ENCODE measurements at places on chromosomes 12 and 14.

GRCh38 chr12:18160901-18161300, 70.9 kb upstream of the RERGL start:
- DNase-seq = no peak

GRCh38 chr12:116358893-116359761, 81.6 kb upstream of the MED13L start:
- DNase-seq = peak; percentile 86

- DNase-seq = no peak
Measured at GRCh38 chr14:53218161-53218560, 65.0 kb upstream of the DDHD1 start.

GRCh38 chr12:63869656-63870055, 25.2 kb downstream of the SRGAP1 start:
- DNase-seq = no peak

- no peak for DNase-seq
Measured at GRCh38 chr14:82445810-82446570, 912.3 kb upstream of the SEL1L start.

DNA sequence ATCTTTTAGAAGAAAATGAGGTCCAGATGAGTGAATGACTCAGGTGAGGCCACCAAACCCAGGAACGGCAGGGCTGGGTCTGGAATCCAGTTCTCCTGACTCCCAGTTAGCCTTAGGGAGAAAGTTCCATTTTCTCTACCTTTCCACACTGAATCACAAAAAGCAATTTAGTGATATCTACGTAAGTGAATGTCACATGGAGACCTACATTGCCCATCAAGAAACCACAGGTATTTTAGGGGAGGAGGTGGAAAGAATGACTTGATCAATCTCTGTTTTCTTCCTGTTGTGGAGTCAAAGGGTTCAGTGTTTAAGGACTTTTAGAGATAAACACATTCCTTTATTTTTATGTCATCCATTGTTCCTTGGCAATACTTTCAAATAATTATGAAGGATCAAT, 106.9 kb upstream of the PTPRB start:
- DNase-seq = no peak

DNA sequence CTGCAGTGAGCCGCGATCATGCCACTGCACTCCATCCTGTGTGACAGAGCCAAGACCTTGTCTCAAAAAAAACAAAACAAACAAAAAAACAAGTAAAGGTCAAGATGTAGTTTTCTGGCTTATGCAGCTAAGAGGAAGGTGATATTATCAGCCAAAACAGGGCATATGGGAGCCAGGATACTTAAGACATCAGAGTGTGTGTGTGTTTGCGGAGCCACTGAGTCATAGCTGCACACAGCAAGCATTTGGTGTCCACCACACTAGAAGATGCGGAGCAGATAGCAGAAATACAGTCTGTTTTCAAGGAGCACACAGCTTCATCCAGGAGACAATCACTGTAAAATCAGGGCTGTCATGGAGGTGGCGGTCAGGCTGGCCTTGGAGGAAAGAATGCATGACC, 72.6 kb upstream of the REP15 start:
- DNase-seq = no peak

DNA sequence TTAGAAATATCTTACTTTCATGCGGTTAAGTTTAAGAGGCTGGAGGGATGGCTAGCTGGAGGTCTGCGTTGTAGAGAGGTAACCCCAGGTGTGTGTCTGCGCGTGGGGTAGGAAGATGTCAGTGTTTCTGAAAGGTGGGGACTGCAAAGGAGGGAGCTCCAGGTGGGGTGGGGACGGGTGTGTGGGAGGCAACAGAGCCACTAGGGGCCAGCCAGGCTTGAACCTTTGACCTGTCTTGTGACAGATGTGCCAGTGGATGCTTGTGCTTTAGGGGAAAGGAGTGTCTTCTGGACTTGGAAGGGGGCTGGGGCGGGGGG, 841 bp downstream of the GLI1 start:
- DNase-seq = no peak

DNA sequence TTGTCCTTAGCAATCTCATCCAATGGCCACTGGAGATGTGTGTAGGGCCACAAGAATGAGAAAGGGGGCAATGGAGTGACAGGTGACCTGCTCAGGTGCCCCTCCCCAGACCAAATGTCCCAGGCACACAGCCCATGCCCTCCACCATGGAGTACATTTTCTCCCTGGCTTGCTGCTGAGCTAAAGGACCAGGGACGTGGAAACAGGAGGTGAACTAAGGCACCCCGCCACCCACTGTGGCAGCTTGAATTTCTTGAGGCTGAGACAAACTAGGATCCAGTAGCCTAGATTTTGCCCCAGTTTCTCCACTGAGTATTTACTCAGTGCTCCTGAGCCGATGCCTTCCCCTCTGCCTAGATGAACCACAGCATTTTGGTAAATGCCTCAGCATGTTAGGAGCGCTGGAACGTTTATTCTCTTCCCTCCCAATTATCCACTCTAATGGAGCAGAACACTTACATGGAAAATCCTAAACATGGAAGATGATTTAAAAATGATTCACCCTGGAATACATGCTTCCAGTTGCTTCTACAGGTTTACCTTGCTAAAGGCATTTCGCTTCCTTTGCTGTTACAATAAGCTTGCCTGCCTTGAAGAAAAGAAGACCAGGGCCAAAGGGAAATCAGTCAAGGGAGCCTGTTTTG, 198.0 kb downstream of the ZFP36L1 start:
- DNase-seq = no peak

- DNase-seq = peak; percentile 46
Measured at GRCh38 chr14:104680806-104681688, 8.4 kb upstream of the INF2 start.

DNA sequence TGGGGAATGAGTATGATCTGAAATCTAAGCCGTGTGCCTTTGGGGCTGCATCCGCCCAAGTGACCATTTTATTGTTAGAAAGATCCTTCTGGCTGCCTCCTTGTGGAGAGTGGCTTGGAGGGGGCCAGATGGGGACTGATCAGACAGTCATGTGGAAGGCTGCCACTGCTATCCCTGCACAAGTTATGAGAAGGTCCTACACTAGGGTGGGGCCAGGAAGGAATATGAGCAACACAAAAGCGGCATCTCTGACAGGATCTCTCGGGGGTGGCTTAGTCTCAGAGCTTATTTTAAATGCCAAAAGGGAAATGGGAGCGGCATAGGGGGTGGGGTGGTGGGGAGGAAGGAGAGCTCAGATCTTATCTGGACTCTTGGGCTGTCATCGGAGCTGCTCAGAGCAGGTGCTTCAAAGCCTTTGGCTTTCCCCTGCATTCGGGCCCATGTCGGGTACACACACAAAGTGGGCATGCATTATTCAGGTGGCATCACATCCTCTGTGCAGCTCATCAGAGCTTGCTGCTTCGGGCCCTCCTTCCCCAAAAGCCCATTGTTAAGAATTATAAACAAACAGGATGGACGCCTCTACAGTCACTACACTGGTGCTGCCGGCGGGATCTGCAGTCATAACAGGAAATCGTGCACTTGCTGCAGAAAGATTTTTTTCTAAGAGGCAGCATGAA, 805.4 kb downstream of the VRK1 start:
- DNase-seq = no peak

DNA sequence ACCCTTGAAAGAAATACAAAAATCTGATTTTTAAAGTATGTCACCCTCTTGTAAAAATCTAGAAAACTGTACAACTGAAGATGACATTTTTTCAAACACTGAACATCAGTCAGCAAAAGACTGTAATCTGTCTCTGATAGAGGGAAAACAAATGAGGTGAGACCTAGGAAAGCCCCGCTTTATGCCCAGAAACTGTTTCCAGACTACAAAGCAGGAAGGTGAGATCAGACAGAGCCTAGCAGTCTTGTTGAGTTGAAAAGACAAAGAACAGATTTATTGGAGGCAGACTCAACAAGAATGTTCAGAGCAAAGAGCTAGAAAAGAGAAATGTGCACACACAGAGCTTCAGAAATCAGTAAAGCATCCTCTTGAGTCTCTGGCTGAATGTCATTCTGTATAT, 873.6 kb downstream of the LRFN5 start:
- no peak for DNase-seq

DNA sequence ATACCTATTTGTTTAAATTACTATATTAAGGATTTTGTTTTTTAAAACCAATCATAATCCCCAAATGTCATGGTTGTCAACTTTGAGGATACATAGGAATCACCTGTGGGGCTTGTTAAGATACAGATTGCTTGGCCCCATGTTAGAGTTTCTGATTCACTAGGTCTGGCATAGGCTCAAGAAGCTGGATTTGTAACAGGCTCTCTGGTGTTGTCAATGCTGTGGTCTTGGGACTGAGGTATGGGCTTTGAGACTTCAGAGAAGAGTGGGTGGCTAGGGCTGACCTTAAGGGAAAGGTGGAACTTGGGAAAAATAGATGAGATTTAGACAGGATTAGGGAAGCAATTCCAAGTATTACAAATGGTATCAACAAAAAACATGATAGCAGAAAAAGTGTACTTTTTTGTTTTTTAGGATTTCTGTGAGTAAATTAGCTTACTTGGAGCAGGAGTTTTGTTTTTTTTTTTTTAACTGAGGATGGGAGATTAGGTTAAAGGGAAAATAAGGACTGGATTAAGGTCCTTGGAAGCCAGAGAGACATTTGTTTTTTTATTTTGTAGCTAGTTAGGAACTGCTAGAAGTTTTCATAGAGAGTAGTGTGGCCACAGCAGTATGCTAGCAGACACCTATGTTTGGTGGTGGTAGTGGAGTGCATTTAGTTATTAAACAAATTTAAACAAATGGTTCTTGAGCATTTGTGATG, 88.6 kb downstream of the RAD51B start:
- no peak for DNase-seq

- DNase-seq = peak; percentile 98
Measured at GRCh38 chr14:61461808-61462275, 140.5 kb downstream of the PRKCH start.

GRCh38 chr12:10940389-10940788, 1.3 kb upstream of the TAS2R14 start:
- DNase-seq = peak; percentile 17

DNA sequence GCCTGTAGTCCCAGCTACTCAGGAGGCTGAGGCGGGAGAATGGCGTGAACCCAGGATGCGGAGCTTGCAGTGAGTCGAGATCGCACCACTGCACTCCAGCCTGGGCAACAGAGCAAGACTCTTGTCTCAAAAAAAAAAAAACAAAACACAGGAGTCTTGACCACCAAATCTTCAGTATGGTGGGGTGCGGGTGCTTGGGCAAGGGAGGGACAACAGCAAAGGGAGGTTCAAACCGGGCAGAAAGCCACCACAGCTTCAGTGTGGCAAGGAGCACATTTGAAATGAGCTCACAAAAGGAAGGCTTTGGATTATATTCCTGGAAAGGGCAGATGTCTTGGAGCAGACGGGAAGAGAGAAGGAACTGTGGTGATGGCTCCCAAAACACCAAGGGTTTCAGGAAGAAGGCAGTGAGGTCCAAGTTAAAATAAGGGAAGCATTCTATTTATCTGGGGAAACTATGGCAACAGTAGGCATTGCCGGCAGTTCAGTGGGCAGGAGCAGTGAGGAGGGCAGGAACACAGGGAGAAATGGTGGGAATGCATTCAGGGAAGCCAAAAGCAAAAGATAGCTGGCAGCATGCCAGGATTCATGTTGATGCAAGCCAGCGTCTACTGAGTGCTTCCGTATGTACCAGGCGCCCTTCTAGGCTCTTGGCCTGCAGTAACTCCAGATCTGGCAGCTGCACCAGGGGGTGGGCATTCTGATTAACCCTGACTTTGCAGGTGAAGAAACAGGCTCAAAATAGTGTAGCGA, 51.0 kb upstream of the SRSF5 start:
- no peak for DNase-seq

- DNase-seq = no peak
Measured at GRCh38 chr14:77710364-77710763, 2.5 kb downstream of the SLIRP start.

DNA sequence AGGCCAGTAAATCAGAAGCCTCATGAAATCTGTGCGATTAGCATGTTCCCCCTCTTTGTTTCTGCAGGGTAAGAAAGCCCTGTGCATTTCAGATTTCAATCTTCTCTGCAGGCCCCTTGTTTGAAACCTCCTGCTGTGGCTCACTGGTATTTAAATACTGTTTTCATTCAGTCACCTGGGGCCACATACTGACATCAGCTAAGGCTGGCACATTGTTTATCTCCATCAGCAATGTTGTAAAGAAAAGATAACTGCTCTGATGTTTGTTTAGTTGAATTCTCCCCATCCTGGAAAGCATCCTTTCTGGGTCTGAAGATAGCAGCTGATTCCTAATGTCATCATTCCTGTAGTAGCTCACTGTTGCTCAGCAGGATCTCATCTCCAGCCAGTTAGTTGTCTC, 554.9 kb downstream of the NRXN3 start:
- DNase-seq = no peak

DNA sequence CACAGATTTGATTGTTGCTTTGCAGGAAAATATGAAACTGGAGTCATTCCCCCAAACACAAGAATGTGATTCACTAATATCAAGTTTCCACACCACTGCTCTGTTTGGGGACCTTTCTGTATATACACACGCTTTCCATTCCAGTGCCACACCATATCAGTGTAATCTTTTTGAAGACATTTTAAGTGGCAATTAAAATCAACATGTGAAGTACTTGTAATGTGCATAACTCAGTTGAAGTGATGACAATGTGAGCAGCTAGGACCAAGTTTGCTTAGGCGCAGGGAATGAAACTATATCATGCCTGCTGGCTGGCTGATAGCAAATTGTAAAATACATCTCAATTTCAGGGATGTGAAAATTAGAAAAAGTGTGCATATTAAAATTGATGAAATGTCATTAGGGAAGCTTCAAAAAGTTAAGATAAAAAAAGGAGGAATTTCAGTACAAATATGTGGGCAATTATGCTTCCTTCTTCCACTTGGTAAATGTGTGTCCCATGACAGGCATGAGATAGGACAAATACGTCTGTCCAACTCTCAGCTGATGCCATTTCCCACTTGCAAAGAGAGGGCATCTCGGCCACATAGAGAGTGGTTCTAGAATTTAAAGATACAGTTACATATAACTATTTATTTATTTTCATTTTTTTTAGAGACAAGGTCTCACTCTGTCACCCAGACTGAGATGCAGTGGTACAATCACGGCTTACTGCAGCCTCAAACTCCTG, 43.7 kb downstream of the HSPB8 start:
- no peak for DNase-seq

DNA sequence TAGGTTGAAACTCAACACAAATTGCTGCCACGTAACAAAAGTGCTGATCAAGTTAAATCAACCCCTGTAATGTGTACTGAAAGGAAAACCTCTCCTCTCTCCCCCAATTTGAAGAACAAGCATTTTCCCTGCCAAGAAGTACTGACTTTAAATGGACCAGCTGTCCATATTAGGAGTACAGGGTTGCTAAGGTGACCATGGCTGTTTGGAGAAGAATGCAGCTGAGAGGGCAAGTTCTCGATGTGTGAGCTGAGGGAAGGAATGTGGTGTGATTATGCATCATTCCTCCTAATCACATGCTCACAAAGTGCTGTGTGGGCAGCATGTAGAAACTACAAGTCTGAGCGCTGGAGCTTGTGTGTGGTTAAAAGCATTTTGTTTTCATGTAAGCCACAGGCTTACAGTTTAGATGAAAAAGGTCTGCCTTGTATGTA, 50.9 kb upstream of the CCT2 start:
- peak; percentile 76 for DNase-seq

- peak; percentile 93 for DNase-seq
Measured at GRCh38 chr12:949453-950191, at the start of gene RAD52. Gene RAD52 (minus strand): TSS chr12:949694. CDS start chr12:933058, 16,636 bp downstream.
